ENCODE measurements at places on chromosomes 3 and 15.
A peak's percentile ranks its signal among the peaks of the same experiment; 100 is the strongest.

DNA sequence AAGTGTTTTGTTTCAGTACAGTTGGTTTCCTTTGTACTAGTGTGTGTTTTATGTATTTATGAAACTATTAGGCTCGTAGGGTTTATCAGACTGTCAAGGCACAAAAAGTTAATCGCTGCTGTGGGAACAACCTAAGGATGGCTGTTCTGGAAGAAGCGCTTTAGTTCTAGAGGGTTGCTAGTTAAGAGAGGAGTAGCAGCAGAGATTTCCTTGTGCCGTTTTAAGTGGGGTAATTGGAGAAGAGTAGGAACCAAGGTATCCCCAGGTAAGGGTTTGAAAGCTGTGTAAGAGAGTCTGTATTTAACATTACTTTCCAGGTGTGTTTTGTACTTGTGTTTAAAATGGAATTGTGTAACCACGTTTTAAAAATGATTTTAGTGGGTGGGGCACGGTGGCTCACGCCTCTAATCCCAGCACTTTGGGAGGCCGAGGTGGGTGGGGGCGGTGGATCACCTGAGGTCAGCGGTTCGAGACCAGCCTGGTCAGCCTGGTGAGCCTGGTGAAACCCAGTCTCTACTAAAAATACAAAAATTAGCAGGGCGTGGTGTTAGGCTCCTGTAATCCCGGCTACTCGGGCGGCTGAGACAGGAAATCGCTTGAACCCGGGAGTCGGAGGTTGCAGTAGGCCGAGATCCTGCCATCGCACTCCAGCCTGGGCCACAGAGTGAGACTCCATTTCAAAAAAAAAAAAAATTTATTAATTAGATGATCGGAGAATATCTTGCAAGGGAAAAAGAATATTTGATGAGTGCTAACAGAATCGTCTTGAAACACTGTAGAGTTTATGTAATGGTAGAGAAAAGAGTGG, 2.6 kb downstream of the MORF4L1 start:
- no peak for DNase-seq

- DNase-seq = no peak
These were observed 23.4 kb upstream of the TNK2 start for GRCh38 chr3:195931582-195932273.

GRCh38 chr15:74402337-74402841, 31.4 kb downstream of the SEMA7A start:
- no peak for DNase-seq

DNA sequence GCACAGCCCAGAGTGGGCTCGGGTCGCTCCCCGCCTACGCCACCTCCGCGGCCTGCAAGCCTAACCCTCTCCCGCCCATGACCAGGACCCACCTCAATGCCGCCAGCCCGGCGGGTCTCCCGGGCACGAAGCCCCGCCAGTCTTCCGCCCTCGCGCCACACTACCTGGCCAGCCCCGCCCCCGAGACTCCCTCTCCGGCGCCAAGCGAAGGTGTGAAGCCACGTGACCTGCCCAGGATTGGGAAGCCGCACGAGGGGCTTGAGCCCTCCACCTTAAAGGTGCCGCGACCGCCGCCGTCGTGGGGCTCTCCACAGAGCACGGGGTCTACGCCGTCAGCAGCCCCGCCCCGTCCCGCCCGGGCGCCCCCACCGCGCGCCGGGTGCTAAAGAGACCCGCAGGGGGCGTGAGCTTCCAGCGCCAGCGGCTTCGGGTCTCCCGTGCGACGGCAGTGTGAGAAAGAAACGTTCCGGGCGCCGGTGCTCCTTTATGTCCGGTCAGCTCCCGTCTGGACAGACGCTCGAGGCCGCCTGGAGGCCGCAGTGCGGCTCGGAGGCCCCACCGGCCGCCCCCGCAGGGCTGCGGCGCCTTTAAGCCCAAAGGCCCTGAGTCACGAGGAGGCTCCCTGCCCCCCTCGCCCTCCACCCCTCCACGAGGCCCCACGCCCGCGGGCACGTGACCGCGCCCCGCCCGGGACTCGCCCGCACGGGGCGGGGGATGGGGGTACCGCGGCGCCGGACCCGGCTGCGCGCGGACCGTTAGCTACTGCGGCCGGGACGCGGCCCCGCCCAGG, at the start of gene CPEB1:
Gene CPEB1, minus strand, starts transcription at position 319 of the 790 bp plus-strand sequence. CDS start 18,904 bp downstream, outside the sequence.
- peak; percentile 31 for DNase-seq

- DNase-seq = peak; percentile 27
These were observed 59.6 kb downstream of the ITGA11 start for GRCh38 chr15:68372291-68372811.

DNA sequence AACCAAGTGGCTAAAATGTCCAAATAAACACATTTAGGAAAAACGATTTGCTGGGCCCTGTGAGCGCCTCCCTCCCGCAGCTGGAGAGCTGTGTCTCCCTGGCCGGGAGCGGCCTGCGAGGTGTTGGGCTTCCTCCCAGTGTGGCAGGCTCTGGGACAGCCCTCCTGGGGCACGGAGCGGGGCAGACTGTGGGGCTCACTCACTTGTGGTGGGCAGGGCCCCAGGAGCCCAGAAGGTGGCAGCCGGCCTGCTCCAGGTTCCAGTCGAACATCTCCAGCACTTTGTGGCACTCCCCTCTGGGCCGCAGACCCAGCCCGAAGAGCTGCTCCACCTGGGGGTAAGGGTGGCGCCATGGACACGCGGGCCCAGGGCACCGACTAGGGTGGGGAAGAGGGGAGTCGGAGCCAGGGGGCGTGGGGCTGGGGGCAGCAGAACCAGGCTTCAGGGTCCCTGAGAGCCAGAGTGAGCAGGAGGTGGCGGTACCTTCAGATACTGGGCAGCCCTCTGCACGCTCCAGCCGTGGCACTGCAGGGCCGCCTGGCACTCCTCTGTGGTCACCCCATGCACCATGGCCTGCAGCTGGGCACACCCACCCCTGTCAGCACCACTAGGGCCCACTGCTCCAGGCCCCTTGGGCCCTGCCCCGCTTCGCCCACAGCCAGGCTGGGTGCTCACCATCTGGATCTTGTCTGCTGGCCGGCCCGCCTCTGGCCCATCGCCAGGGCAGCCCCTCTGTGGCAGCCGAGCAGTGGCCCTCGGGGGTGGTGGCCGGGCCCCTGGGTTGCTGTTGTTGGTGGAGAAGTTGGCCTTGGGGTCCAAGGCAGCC, 41.5 kb downstream of the TNK2 start:
- DNase-seq = no peak

All from EL (cell line).